ENCODE measurements at places on chromosomes 12 and 14. TPM values are rescaled to one million over a fixed set of nuclear protein-coding genes. Genes with fewer than 3 reads are reported as not detected.

Gene GALNT9
- not detected for total RNA-seq

GRCh38 chr14:48622980-48623379 is 947.6 kb upstream of the MDGA2 start:
- no peak for DNase-seq

Gene RPGRIP1
- total RNA-seq: not detected

DNA sequence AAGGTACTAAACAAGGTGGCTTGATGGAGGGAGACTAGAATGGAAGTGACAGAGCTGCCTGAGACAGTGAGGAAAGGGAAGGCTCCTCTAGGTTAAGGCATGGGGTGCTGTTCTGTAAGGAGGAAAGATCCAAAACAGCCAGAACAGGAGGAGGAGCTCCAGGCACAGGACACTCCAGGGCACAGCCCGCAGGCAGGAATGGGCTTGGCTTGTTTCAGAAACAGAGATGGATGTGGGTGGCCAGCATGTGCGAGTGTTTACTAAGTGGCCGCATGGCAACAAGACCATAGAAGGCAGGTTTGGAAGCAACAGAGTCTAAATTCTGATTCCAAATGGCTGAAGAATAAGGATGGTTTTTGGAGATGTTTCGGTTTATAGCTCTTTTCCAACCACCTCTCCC is 889.1 kb downstream of the AACS start:
- DNase-seq: no peak

- DNase-seq: no peak
Measured at GRCh38 chr14:93239869-93240677, 33.0 kb downstream of the UBR7 start.

Gene KRT83
- not detected for total RNA-seq

Gene DCN
- total RNA-seq: not detected

Gene AQP6
- total RNA-seq: not detected

DNA sequence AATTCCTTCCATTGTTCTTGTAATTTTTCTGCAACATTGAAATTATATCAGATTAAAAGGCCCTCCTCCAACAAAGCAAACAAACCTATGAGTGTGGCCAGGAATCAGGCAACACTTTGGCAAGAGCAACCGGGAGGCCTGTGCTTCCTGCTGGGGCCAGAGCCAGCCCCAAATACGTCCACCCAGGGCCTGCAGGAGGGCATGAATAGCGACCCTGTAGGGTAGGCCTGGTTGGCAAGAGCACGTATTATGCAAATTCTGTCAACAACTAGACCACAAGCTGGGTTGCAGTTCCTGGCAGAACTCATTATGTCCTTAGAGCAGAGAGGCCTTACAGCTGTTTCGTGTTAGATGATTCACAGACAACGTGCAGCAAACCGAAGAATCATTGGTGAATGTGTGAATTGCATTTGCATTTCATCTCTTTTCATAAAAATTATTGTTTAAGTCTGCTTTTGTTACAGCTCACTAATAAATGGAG is 26.9 kb upstream of the LGALS3 start:
- peak; percentile 8 for DNase-seq

Gene SYNDIG1L
- total RNA-seq: not detected

Gene A2M
- total RNA-seq: 0.12 TPM

Data from naive thymus-derived CD4-positive, alpha-beta T cell (primary cell).